Spinal cord (tissue), 10 donors: ENCODE measurements at places on chromosomes 11 and 22. TPM values are rescaled to one million over a fixed set of nuclear protein-coding genes. Genes with fewer than 3 reads are reported as not detected.

MRPL16 gene
- polyA plus RNA-seq: 40.5 TPM

INSC gene
- 5.7 TPM for polyA plus RNA-seq

PLAAT2 gene
- polyA plus RNA-seq: 0.72 TPM

MS4A1 gene
- not detected for polyA plus RNA-seq

ADM2 gene
- polyA plus RNA-seq: 0.15 TPM

GTSE1 gene
- polyA plus RNA-seq: 12.1 TPM

DDX6 gene
- polyA plus RNA-seq: 99.6 TPM
